ENCODE measurements at places on chromosomes 5 and 9.

- DNase-seq = no peak
Measured at GRCh38 chr9:100465274-100465673, 7.7 kb upstream of the TMEFF1 start.

GRCh38 chr5:176870110-176870591 is 29.0 kb downstream of the HK3 start:
- DNase-seq = peak; percentile 74

GRCh38 chr9:113709721-113710120 is 166.4 kb upstream of the ZNF618 start:
- no peak for DNase-seq

DNA sequence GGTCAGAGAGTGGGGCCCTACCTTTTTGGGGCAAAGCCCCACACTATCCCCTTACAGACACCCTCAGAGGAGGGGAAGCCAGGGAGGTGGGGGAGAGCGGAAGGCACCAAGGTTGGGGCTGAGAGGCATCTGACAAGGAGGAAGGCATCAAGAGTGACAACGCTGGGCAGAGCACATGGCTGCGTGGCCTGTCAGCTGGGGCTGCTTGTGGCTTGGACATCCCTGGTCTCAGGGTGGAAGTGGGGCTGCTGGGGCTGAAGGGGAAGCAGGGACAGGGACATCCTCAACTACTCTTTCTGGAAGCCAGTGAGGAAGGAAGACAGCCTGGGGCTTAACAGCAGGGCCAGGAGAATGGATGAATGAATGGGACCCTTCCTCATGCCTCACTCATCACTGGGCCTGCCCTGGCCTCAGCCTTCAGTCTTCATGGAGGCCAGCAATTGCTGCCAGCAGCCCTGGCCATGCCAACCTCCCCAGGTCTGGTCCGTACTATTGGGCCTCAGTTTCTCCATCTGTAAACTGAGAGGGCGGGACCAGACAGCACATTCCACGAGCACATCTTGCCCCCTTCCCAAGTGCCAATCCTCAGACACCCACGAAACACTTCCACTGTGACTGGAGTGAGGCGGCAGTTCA is 993 bp upstream of the RALGDS start:
- DNase-seq = no peak

DNA sequence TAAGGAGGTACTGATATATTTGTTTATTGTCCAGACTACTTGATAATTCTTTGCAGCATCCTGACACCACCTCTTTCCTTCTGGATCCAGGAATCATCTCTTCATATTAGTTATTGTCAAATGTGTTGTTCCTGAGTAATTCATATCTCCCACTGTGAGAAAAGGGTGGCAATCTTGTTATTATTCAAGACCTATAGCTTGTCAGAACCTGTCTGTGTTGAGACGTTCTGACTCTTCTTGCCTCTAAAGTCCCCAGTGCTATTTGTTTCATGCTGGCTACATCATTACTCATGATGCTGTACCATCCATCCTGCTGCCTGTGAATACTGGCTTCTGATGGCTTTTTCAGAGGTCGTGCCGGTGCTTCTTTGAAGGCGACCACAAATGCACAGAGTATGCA is 68.7 kb upstream of the TAF11L2 start:
- no peak for DNase-seq

GRCh38 chr5:95780597-95780996 is 41.9 kb downstream of the GLRX start:
- DNase-seq = no peak

DNA sequence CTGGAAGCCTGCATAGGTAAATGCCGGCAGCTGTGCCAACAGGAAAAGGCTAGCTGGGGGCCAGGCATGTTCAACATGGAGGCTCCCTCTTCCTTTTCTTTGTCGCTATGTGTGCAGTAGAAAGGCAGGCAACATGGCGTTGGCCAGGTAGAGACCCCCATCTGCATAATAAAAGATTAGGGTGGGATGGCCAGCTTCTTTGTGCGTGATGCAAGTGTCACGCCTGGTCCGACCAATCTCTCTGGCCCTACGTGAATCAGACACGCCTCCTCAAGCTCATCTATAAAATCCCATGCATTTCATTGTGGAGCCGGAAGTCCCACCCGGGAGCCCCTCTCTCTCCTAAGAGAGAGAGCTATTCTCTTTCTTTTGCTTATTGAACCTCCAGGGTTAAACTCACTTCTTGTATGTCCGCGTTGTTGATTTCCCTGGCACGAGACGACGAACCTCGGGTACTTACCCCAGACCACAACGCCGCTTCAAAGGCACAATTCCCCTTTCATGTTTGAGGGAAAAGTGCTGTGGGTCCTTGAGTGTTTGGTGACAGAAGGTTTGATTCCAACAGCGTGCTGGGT is 25.0 kb upstream of the C5orf47 start:
- peak; percentile 48 for DNase-seq

- no peak for DNase-seq
Measured at GRCh38 chr9:127913682-127914081, 3.2 kb downstream of the ST6GALNAC4 start.

GRCh38 chr5:76081811-76082771 is 1.1 kb upstream of the SV2C start:
- no peak for DNase-seq

DNA sequence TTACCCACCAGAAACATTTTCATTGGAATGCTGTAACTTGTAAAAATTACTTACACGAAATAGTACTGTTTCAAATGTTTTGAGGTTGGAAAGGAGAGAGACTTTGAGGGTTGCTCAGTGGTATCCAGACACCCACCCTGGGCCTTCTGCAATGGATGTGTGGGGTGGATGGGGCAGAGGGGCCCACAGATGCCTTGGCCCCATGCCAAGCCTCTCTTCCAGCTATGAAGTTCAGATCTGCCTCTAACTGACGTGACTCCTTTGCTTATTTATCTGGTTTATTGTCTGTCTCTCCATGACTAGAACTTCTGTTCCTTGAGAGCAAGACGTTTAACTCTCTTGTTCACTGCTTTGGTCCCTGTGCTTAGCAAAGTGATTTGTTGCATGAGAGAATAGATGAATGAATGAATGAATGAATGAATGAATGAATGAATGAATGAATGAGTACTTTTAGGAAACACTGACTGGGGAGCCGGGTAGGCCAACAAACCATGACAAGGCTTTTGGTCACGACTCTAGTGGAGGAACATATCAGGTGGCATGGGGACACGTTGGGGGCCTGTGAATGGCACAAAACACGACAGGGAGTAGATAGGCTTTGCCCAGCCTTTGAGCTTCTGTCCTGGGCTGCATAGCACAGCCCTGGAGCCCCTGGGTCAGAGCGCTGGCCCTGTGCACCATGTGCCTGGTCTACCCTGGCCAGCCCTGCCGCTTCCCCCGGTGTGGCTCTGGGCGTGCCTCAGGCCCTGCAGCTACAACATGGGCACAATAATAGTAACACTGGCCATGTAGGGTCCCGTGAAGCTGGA is 31.8 kb downstream of the AK8 start:
- no peak for DNase-seq

- peak; percentile 46 for DNase-seq
Measured at GRCh38 chr5:113612060-113612496, 98.6 kb downstream of the YTHDC2 start.

DNA sequence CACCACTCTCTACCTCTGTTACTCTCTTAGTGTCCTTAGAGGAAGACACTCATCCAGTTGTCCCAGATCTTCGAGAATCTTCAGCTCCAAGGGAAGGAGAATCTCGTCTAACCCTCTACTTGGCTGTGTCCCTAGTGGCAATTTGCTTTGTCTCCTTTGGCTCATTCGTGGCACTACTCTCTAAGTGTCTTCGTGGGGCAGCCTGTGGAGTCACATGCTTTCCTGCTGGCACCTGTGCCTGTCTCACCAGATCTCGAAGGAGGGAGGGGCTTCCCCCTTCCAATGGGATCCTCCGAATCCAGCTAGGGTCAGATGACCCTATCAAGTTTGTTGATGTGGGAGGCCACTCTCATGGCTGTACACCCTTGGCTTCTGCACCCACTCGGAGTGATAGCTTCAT is 1.8 kb upstream of the PCDHGC5 start:
- DNase-seq = no peak

DNA sequence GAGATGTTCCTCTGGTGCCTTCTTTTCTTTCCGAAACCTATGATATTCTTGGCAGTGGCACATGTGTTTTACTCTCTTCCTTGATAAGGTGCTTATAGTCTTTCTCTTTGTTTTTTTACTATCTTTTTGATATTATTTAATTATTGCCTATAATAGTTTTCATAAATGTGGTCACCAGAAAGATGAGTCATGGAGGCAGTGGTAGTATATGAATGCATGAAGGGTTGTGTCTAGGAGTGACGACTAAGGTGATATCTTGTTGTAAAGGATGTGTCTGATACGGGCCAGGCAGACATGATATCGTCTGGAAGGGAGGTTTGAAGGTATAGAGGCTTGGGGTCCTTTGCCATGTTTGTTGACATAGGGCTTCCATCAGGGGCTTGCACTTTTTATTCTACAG is 36.8 kb downstream of the SLC44A1 start:
- no peak for DNase-seq

- no peak for DNase-seq
Measured at GRCh38 chr9:28547527-28547926, 974.2 kb upstream of the C9orf72 start.

- DNase-seq = no peak
Measured at GRCh38 chr5:148205044-148205806, 2.4 kb downstream of the SPINK6 start.

DNA sequence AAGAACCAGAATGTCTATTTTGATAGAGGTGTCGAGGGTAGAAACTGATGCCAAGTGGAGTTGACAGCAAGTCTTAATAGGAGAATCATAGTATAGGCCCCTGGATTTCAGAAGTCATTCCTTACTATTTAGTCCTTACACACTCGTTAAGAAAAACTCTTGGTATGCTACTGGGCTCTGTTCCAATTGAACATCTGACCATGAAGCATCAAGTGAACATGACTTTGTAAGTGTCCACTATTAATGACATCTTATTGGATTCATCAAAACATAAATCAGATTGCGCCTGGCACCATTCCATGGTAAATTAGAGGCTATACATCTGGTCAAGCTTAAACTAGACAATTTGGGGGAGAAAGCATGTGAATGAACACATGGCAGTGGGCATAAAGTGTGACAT is 1056.5 kb upstream of the EDIL3 start:
- DNase-seq = no peak

DNA sequence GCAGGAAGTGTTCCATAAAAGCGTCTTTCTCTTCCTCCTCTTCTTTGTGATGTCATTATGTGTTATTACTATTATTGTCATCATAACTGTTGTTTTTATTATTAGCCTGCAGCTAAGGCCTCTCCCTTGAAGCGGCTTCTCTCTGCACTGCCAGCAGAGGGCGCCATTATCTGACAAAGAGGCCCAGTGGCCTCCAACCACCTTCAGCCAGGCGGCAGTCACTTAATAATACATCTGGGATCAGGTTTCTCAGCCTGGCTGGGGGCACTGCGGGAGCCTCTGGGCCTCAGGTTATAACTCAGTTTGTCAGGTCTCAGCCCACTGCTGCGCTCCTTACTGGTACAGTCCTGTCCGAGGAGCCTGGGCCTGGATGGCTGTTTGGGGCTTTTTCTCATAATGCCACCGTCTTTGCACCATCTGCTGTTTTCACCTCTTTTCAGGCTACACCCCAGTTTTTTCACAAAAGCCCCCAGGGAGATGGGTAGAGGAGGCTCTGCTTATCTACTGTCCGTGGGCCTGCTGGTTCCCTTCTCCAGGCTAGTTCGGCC is 281.9 kb downstream of the NSG2 start:
- DNase-seq = peak; percentile 70

DNA sequence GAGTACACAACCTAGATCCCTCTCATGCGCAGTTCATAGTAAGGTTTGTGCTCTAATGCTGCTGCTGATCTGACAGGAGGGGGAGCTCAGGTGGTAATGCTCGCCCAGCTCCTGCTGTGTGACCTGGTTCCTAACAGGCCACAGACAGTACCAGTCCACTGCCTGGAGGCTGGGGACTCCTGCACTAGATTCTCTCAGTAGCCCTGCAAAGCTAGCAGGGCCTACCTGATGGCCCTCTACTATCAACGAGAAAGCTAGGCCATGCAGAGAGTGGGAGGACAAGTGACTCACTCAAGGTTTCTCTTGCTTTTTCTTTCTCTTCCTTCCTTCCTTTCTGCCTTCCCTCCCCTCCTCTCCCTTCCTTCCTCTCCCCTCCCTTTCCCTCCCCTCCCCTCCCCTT is 55.1 kb upstream of the TEX48 start:
- no peak for DNase-seq

DNA sequence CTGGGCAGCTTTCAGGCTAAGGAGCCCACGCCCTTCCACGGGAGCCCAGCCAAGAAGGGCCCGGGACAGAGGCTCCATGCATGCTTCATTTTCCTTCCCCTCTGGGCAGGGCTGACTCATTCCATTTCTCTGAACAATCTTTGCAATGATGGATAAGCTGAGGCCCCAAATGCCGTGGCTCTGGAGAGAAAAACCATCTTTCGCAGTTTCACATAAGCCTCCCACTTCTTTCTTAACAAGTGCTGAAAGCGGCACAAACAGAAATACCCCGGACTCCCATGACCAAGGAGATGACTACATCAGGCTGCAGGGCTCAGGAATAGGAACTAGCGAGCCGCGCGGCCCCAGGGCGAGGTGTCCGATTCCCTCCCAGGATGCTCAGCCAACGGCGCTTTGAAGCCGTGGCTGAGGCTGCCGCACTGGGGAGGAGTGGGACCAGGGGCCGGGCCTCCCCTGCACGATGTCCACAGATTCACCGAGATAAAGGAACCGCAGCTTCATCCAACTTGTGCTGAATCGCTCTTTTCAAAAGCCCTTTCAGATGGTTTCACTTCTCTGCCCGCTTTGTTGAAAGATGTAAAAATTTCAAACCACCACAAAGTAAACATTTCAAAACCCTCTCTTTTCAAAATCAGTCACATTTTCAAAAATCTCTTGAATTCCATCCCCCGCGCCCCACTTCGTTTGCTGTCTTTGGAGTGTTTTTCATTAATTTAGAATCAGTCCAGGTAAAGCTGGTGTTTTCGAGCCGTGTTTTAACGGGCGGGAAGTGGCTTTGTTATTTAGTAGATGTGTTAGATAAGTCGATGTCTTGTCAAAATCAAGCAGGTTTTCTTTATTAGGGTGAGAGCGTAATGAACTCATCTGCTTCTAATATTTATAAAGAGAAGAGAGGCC is 96.5 kb upstream of the LMX1B start:
- peak; percentile 76 for DNase-seq

DNA sequence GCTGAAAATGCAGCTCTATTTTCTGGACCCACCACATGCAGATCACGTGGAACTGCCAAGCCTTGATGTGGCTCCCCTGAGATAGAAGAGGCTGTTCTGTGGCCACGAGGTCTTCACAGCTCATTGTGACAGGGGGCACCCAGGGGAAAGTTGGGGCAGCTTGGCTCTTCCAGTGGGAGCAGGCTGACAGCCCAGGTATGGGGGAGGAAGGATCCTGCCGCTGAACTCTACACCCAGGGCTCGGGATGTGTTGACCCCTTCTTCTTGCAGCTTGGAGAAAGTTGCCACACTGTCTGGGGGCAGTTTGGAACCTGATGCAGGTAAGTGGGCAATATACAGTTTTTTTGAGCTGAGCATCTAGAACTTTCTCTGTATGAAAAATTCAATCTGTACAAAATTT is 133.6 kb upstream of the PITX1 start:
- DNase-seq = no peak

- no peak for DNase-seq
Measured at GRCh38 chr9:1332156-1332555, 282.0 kb downstream of the DMRT2 start.

GRCh38 chr5:132090107-132090506 is 16.5 kb downstream of the CSF2 start:
- DNase-seq = no peak
